ENCODE measurements at places on chromosomes 2 and 18.

DNA sequence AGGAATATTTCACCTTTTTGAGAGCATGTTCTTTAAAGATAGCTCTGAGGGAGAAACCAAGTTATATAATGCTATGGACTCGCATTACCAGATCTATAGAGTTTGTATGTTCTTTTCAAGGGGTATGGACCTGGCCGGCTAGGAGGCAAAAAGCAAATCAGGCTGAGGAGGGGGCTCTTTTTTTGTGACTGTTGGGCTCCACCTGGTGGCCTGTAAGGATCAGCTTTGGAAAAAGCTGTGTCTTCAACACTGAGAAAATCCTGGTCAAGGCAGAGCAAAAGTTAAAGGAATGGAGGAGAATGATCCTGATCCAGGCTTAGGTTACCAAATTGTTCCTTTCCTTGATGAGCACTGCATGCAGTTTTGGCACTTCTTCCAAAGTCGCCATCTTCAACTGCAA lies 180.5 kb downstream of the DIS3L2 start:
- no peak for DNase-seq

- DNase-seq = no peak
Measured at GRCh38 chr2:77566582-77566981, 44.4 kb upstream of the LRRTM4 start.

DNA sequence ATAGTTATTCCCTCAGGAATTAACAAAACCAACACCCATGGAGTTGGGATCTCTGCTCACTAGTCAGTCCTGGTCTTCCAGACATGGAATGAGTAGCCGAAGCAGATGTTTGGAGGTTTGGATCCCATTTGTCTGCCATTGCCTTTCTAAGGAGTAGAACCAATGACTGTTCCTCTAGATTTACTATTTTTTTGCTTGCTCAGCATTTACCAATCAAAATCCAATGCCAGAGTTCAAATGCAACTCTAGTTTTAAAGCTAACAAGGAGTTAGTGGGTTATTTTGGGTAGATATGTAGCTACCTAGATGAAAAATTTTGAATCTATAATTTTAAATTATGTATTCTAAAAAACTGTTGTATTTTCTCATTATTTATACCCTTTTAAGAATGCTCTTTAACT lies 62.6 kb downstream of the MALT1 start:
- DNase-seq = no peak

- DNase-seq = peak; percentile 9
Measured at GRCh38 chr18:77495982-77496690, 246.5 kb downstream of the GALR1 start.

DNA sequence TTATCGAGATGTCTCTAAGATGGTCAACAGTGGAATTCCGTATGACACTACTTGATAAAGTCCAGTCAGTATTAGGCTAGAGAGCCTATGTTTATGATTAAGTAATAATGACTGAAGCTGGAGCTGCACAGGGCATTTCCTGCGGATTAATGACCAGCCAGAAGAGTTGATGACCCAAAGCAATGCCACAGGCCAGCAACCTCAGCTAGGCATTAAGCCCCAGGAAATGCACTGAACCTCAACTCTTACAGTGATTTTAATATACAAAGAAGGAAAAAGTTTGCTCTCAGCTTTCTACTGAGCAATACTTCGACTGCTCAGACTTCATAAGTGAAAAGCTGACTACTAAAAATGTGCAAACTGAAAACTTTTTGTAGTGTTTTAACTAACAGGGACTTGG lies 3.9 kb downstream of the KCTD1 start:
- no peak for DNase-seq

- peak; percentile 92 for DNase-seq
Measured at GRCh38 chr2:231666171-231667095, 41.9 kb upstream of the PTMA start.

- no peak for DNase-seq
Measured at GRCh38 chr2:99397266-99397920, 60.2 kb downstream of the EIF5B start.

GRCh38 chr2:173232956-173233744 lies 121.5 kb upstream of the CDCA7 start:
- no peak for DNase-seq

GRCh38 chr18:26432651-26433424 lies 115.5 kb downstream of the KCTD1 start:
- DNase-seq = no peak

DNA sequence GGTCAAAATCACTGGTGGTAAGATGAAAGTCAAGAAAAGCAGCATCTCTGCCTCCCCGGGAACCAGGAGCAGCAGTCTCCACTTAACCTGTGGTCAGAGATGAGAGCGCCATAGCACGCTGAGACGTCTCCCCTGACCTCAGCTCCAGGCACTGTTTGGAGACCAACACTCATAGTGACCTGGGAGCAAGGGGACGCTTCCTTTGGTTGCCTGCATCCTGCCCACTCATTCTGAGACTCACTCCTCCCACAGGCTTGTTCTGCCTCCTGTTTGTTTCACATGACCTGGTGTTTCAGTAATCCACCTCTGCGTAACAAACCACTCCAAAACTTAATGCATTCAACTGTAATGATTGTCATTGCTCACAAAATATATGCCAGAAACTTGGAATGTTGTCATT lies 139.3 kb downstream of the ACOXL start:
- DNase-seq = no peak

- no peak for DNase-seq
Measured at GRCh38 chr2:241598487-241598886, 38.5 kb downstream of the THAP4 start.

- DNase-seq = no peak
Measured at GRCh38 chr18:12306752-12307700, 1.0 kb upstream of the TUBB6 start.

- no peak for DNase-seq
Measured at GRCh38 chr18:295756-296490, 28.1 kb upstream of the THOC1 start.

DNA sequence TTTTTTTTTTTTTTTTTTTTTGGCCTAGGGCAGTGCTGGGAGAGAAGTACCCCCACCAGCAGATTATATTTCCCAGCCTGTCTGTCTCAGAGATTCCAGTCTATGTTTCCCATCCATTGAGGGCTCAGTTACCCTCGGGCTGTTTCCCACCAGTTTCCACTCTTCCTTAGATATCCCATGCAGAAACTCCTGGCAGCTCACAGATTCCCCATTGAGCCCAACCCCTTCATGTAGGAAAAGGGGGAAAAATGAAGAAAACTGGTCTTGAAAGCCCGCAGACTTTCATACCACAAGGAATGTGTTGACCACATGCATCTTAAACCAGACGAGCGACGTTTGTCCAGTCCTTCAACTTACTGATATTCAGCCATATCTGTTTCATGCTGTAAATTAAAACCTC lies 15.2 kb downstream of the ASXL3 start:
- DNase-seq = no peak

- DNase-seq = no peak
Measured at GRCh38 chr18:6374935-6375529, 39.7 kb downstream of the L3MBTL4 start.

DNA sequence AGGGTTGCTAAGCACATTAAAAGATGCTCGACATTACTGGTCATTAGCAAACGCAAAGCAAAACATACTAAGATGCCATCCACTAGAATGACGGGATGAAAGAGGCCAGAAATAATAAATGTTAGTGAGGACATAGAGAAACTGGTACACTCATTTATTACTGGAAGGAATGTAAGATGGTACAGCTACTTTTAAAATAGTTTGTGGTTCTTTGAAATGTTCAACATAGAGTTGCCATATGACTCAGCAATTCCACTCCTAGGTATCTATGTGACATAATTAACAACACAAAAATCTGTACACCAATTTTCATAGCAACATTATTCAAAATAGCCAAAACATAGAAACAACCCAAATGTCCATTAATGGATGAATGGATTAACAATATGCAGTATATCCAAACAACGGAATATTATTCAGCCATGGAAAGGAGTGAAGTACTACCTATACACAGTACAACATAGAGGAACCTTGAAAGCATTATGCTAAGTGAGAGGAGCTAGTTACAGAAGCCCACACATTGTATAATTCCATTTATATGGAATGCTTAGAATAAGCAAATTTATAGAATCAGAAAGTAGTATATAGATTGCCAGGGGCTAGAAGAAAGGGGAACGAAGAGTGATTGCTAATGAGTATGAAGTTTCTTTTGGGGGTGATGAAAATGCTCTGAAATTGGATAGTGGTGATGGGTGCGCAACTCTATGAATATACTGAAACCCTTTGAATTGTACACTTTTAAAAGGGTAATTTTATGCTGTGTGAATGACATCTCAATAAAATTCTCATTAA lies 61.9 kb upstream of the IL1R1 start:
- DNase-seq = no peak

- no peak for DNase-seq
Measured at GRCh38 chr2:52181080-52181479, 1149.1 kb upstream of the NRXN1 start.

DNA sequence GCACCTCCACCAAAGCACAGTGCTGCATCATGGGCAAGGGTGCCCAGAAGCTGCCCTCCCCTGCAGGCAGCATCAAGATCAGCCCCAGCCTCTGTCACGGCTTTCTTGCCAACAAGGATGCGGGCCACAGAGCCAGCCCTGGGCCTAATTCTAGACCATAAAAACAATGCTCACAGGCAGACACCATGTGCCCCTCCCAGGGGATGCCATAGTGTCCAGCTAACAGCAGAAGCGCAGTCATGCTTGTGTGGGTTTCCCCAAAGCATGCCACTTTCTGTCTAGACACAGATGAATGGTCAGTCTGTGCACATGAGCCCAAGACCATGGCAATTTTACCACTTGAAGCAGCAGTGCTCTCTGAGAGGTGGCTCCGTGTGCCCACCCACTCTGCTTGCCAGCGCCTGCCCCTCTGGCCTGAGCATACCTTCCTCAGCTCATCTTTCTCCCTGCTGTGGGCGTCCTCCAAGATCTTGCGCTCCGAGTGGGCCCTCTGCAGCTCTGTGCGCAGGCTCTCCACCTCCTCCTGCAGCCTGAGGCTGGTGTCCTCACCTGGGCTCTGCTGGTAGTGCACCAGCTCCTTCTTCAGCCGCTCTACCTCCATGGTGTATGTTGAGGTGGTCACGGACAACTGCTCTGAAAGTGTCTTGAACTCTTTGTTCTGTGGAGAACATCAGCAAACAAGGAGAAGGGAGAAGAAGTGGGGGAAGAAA lies 81.3 kb upstream of the ACAA2 start:
- DNase-seq = no peak

DNA sequence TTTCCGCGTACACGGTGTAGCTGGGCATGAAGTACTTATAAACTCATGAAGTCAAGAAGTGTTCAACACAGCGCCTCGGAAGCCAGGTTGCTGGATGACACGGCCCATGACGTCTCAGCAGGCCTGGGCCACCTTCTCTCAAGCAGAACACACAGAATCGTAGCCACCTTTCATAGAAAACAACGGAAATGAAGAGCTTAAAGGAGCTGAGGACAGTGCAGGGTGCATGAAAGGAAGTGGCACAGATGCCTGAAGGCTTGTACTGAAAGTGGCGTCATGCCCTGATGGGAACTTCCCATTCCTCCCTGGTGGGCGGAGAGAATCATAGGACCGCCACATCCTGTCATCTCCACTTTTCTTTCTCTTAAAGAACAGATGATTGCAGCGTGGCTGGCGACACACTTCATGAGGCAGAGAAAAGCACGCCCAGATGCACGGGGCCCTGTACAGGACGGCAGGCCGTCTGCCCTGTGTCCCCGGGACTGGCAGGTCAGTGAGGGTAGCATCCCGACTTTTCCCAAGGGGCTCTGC lies 31.1 kb downstream of the HDAC4 start:
- DNase-seq = peak; percentile 16

GRCh38 chr2:16470936-16471490 lies 194.6 kb downstream of the CYRIA start:
- no peak for DNase-seq

DNA sequence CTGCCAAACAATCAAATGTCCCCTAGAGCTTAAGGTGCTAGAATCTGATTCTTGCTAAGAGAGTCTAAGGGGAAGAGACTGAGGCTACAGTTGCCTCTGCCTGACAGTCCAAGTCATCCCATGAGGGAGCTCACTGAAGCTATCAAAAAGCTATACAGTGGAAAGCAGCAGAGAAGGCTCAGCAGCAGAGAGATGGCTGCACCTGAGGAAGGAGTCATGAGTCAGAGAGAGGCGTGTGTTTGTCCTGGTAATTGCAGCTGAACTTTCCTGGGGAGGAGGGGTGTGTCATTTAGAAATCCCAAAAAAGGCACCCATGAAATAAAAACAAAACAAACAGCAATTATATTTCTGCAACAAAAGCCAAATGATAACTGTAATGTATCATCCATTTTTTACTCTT lies 305.2 kb upstream of the UBE2E3 start:
- no peak for DNase-seq

DNA sequence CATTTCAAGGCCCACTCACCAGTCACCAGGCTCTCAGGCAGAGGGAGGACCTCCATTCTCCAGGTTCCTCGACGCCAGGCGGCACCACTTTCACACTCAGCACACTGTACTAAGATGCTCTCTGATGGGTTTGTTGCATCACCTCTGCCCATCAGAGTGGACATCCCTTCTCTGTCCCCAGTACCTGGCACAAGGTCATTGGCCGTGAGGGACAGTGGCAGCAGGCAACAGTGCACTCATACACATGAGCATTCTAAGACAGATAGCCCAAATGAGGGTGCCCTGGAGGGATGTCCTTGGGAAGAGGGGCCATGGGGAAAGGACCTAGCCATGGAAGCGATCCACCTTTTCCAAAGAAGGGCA lies 3.0 kb upstream of the ADRA2B start:
- DNase-seq = no peak

GRCh38 chr2:42795841-42796301 lies 3.5 kb upstream of the HAAO start:
- DNase-seq = no peak

- DNase-seq = no peak
Measured at GRCh38 chr2:124814968-124815745, 790.1 kb downstream of the CNTNAP5 start.

DNA sequence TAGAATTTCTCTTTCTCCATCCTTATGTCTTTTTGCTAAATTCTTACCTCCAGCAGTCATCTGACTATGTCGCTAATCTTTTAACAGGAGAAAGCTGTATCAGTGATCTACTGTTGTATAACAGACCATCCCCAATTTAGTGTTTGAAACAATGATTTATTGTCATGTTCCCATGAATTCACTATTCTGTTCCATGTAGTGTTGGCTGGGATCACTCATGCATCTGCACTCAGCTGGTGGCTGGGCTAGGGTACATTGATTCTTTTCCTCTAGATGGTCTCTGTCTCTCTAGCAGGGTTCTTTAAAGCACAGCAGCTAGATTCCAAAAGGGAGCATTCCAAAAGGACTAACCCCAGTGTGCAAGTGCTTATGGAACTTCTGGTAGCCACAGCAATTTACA lies 184.2 kb upstream of the FANCL start:
- DNase-seq = no peak

DNA sequence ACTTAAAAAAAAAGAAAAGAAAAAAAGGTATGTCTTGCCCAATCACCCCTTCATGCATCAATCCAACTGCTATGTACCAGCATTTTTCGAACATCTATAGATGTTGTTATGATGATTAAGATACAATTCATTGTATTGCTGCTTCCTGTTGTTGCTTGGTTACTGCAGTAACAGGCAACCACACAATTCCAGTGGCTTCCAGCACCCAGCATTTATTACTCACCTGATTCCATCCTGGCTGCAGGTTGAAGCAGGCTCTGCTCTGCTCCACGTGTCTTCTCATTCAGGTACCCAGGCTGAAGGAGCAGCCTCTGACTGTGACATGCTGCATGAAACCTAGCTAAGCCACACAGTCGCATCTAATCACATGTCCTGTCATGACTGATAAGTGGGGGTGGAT lies 196.9 kb downstream of the INO80D start:
- peak; percentile 70 for DNase-seq

- DNase-seq = no peak
Measured at GRCh38 chr2:163834221-163834620, 98.4 kb upstream of the FIGN start.

GRCh38 chr18:44246001-44246400 lies 434.7 kb upstream of the SETBP1 start:
- DNase-seq = no peak
